Activated T-cell treated with anti-CD3 and anti-CD28 coated beads for 48 hours (primary cell): ENCODE measurements at places on chromosomes 3 and 15.

- no peak for DNase-seq
Measured at GRCh38 chr3:196712514-196713413, 587 bp downstream of the PIGX start.

DNA sequence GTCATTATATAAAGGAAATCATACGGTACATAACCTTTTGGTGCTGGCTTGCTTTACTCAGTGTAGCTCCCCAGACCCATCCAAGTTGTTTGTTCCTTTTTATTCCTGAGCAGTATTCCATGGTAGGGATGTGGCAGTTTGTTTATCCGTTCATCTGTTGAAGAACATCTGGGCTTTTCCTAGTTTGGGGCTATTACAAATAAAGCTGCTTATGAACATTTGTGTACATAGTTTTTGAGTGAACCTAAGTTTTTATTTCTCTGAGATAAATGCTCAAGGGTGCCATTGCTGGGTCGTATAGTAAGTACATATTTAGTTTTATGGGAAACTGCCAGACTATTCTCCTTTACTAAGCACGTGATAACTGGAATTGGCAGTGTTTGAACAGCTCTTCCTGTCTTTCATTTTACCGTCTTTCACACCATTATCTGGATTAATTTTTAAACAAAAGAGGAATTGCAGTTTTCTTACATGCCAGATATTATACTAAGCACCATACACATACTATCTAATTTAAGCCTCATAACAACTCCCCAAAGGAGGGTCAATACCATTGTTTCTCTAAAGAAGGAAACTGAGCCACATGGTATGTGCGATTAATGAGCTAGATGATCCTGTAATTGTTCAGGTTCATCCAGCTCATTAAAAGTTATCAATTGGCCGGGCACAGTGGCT, 85.6 kb downstream of the PTPRG start:
- no peak for DNase-seq

DNA sequence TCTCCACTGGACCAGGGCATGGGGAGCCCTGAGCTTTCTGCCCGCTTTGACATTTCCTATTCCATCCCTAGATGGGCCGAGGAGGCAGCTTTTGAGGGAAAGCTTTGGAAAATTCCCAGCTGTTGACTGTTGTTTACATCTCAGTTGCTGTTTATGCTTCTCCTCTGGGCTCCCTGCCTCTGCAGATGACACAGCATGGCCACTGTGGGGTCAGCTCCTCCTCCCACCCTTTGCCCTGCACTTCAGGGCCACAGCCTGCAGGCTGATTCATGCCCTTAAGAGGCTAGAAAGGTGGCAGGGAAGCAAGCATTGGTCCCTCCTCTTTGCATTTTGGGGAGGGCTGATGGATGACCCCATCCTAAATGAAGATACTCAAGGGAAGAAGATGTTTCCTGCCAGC, 8.5 kb upstream of the CTXND1 start:
- no peak for DNase-seq

DNA sequence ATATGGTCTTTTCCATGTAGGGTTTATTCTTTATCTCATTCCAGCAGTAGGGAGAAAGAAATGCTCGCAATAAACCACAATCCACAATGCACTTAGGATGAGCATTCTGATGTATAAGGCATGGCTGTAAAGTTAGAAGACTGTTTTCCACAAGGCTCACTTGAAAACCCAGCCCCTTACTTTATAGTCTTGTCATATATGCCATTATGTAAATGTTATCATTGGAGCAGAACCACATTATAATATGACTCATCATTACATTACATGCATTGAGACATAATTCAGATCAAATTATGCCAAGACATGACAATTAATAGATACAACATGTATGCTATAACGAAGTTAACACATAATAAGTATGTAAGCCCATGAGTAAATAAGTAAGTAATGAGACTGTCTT, 348.1 kb downstream of the LSAMP start:
- no peak for DNase-seq

- no peak for DNase-seq
Measured at GRCh38 chr15:39594446-39595337, 13.8 kb downstream of the THBS1 start.

DNA sequence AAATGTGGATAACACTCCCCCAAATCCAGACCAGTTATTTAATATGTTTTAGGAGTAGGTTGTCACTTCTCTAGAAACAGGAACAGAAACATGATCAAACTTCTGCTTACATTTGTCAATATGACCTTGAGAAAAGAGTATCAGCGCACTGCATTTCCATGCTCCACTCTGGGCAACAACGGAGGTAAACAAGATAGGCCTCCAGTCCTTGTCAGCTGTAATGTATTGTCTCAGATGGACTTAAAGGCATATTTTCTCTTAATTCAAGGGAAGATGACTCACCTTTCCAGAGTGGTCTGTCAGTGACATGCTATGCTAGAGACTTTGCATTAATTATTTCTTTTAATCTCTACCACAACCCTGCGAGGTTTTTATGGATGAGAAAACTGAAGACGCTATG, 51.6 kb upstream of the TCF12 start:
- DNase-seq, result no peak
